ENCODE measurements at places on chromosomes 13 and 19. TPM values are rescaled to one million over a fixed set of nuclear protein-coding genes. Genes with fewer than 3 reads are reported as not detected.

GRCh38 chr13:26663791-26664190 is 96.8 kb downstream of the GPR12 start:
- H3K4me1 ChIP-seq, result no peaks in the 10 kb centered on the region
- H3K36me3 ChIP-seq, result no peaks in the 10 kb centered on the region
- H3K27me3 ChIP-seq, result peaks cover 20% of the 10 kb centered on the region
- no peak overlapping the region for H3K27ac ChIP-seq
- no peak overlapping the region for H3K4me3 ChIP-seq

DNA sequence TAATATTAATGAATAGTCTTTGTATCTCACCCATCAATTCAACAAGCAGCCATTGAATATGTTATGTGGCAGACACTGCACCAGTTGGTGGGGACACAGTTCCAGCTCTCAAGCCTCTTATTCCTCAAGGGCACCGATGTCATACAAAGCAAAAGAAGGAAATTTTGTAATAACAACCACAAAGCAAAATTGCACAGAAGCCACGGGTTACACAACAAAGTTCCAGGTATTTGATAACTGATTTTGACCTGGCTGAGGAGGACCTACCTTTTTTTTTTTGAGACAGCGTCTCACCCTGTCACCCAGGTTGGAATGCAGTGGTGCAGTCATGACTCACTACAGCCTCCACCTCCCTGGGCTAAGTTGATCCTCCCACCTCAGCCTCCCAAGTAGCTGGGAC is 266.7 kb downstream of the FOXO1 start:
- no peak overlapping the region for H3K27ac ChIP-seq
- peaks cover 39% of the 10 kb centered on the region for H3K4me1 ChIP-seq
- no peak for DNase-seq
- H3K4me3 ChIP-seq, result no peak overlapping the region
- H3K27me3 ChIP-seq, result no peaks in the 10 kb centered on the region

GRCh38 chr13:105353654-105354053 is 1181.8 kb downstream of the EFNB2 start:
- no peak overlapping the region for H3K4me3 ChIP-seq
- no peaks in the 10 kb centered on the region for H3K27me3 ChIP-seq

- H3K36me3 ChIP-seq, result peaks cover 68% of the 10 kb centered on the region
- DNase-seq, result no peak
- H3K4me1 ChIP-seq, result peaks cover 48% of the 10 kb centered on the region
- peak overlapping the region; percentile 78 for H3K27ac ChIP-seq
Measured at GRCh38 chr19:30006207-30006606, 64.2 kb downstream of the URI1 start.

DNA sequence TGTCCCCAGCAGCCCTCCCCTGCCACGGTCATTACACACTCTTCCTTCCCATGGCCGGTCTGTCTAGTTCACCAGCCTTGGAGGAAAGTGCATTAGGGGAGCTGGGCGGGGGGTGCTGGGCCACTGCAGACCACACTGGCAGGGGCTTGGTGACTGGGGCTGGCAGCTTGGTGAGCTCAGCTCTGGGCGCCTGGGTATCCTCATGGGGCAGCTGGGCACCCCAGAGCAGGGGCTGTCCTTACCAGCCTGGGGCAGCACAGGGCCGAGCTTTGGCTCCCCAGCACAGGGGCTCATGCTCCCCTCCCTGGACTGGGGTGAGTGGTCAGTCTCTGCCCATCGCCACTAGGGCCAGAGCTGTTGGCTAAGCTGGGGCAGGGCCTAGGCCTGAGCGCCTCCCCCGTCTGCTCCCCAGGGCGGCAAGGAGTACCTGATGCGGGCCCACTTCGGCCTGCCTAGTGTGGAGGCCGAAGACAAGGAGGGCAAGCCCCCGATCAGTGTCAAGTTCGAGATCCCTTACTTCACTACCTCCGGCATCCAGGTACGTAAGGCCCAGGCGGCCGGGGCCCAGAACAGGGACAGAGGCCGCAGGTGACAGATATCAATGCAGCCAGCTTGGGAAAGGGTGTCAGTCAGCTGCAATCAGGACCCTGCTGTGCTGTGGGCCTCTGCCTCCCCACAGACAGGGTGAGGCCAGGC is 35.5 kb downstream of the AP1M1 start:
- no peaks in the 10 kb centered on the region for H3K27me3 ChIP-seq
- H3K4me1 ChIP-seq, result peaks cover 36% of the 10 kb centered on the region
- H3K4me3 ChIP-seq, result no peak overlapping the region
- peaks cover 32% of the 10 kb centered on the region for H3K36me3 ChIP-seq
- H3K27ac ChIP-seq, result peak overlapping the region; percentile 68
- DNase-seq, result no peak

DNA sequence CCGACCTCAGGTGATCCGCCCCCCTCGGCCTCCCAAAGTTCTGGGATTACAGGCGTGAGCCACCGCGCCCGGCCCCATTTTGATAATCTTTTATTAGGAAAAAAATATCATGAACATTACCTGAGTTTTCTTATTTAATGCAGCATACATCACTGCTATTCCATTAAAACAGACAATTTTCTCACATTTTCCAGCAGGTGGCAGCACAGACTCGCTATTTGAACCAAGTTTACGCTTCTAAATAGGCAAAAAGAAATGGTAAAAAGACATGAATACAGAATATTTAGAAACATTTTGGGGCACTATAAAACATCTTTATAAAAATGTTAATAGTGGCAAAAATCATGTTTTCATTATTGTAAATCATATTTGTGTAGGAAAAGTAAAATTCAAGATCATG is 903.1 kb downstream of the SLITRK6 start:
- no peaks in the 10 kb centered on the region for H3K36me3 ChIP-seq
- no peaks in the 10 kb centered on the region for H3K4me1 ChIP-seq

- peaks cover 13% of the 10 kb centered on the region for H3K36me3 ChIP-seq
- H3K4me1 ChIP-seq, result peaks cover 75% of the 10 kb centered on the region
- H3K27me3 ChIP-seq, result no peaks in the 10 kb centered on the region
- DNase-seq, result no peak
- H3K4me3 ChIP-seq, result no peak overlapping the region
Measured at GRCh38 chr13:97234236-97234635, 12.1 kb downstream of the MBNL2 start.

- H3K4me1 ChIP-seq, result no peaks in the 10 kb centered on the region
- H3K27me3 ChIP-seq, result no peaks in the 10 kb centered on the region
- no peaks in the 10 kb centered on the region for H3K36me3 ChIP-seq
- no peak for DNase-seq
- no peak overlapping the region for H3K27ac ChIP-seq
- H3K4me3 ChIP-seq, result no peak overlapping the region
Measured at GRCh38 chr13:66210677-66211076, 1019.5 kb downstream of the PCDH9 start.

- no peak overlapping the region for H3K4me3 ChIP-seq
- peaks cover 46% of the 10 kb centered on the region for H3K27me3 ChIP-seq
- H3K27ac ChIP-seq, result no peak overlapping the region
Measured at GRCh38 chr19:30222428-30222873, 149.7 kb upstream of the ZNF536 start.

- DNase-seq, result no peak
- H3K36me3 ChIP-seq, result peaks cover 20% of the 10 kb centered on the region
- H3K27me3 ChIP-seq, result no peaks in the 10 kb centered on the region
Measured at GRCh38 chr13:100528820-100529219, 59.8 kb downstream of the GGACT start.

DNA sequence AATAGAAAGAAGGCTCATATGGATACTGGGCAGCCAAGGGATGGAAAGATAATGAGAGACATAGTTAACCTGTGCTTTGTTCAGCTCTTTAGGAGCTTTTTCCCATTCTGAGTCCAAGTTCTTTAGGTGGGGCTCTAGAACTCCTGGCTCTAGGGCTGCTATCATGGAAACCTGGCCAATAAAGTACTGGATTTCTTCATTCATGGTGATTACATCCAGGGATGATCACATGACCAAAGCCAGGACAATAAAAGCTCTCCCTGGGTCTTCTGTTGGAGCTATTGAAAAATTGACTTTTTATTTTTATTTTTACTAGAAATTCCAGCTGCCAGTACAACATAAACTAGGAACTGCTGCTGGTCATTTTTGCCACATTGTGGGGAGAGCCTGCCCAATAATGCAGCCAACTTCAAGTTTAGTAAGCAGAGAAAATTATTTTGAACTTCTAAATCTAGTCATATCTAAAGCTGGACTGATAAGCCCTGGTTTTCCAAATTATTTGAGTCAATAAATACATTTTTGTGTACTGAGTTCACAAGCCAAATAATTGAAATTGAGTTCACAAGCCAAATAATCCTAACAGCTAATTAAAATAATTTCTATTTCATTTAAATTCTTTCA is 224.9 kb upstream of the STARD13 start:
- no peak overlapping the region for H3K27ac ChIP-seq
- H3K4me3 ChIP-seq, result no peak overlapping the region
- no peak for DNase-seq

DNA sequence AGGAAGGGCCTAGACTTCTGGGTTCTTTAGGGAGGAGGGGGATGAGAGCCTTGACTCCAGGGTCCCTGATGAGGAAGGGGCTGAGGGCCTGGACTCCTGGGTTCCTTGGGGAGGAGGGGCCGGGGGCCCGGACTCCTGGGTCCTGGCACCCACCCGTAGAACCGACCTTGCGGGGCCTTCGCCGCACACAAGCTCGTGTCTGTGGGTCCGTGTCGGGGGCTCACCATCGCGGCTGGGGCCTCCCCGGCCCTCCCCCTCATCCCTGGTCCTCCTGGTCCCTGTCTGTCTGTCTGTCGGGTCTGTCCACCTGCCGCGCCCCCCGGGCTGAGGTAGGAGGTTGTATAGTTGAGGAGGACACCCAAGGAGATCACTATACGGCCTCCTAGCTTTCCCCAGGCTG is 662 bp upstream of the SPACA6 start:
- no peak overlapping the region for H3K27ac ChIP-seq
- DNase-seq, result no peak

- H3K36me3 ChIP-seq, result peaks cover 4% of the 10 kb centered on the region
- peaks cover 56% of the 10 kb centered on the region for H3K4me1 ChIP-seq
- peak overlapping the region; percentile 92 for H3K4me3 ChIP-seq
- H3K27ac ChIP-seq, result peak overlapping the region; percentile 99
- peak; percentile 73 for DNase-seq
Measured at GRCh38 chr19:17125062-17125727, 49.6 kb downstream of the MYO9B start.

The PTGIR gene
- total RNA-seq, result not detected

The CALR3 gene
- total RNA-seq, result not detected

The MAG gene
- total RNA-seq, result not detected

The ONECUT3 gene
- total RNA-seq, result not detected

The AZU1 gene
- 0.36 TPM for total RNA-seq

The KLK14 gene
- total RNA-seq, result 1.1 TPM
